ENCODE measurements at places on chromosomes 11 and 22. TPM values are rescaled to one million over a fixed set of nuclear protein-coding genes. Genes with fewer than 3 reads are reported as not detected.

DNA sequence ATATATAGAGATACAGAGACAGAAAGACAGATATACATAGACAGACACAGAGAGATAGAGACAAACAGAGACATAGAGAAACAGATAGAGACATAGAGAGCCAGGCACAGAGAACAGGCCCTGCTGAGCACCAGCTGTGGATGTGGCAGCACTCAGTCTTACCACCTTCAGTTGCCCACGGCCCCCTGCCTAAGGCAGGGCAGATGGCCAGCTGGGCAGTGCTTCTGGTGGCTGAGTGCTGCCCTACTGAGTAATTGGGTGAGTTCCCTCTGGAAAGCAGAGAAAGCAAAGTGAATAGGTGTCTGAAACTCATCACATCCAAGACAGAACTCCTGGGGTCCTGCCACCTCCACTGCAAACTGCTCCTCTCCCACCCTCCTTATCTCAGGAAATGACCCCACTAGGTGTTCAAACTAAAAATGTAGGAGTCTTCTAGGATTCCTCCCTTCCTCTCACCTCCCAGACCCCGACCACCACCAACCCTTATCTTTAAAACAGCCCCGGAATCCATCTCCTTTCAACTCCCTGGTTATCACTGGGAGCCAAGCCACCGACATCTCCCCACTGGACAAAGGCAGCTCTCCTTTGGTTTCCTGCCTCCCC lies 27.2 kb downstream of the SYN3 start:
- no peak overlapping the region for H3K27ac ChIP-seq
- H3K4me3 ChIP-seq, result no peak overlapping the region
- H3K36me3 ChIP-seq, result no peaks in the 10 kb centered on the region
- H3K27me3 ChIP-seq, result peaks cover 6% of the 10 kb centered on the region
- peaks cover 9% of the 10 kb centered on the region for H3K4me1 ChIP-seq
- no peak for DNase-seq

DNA sequence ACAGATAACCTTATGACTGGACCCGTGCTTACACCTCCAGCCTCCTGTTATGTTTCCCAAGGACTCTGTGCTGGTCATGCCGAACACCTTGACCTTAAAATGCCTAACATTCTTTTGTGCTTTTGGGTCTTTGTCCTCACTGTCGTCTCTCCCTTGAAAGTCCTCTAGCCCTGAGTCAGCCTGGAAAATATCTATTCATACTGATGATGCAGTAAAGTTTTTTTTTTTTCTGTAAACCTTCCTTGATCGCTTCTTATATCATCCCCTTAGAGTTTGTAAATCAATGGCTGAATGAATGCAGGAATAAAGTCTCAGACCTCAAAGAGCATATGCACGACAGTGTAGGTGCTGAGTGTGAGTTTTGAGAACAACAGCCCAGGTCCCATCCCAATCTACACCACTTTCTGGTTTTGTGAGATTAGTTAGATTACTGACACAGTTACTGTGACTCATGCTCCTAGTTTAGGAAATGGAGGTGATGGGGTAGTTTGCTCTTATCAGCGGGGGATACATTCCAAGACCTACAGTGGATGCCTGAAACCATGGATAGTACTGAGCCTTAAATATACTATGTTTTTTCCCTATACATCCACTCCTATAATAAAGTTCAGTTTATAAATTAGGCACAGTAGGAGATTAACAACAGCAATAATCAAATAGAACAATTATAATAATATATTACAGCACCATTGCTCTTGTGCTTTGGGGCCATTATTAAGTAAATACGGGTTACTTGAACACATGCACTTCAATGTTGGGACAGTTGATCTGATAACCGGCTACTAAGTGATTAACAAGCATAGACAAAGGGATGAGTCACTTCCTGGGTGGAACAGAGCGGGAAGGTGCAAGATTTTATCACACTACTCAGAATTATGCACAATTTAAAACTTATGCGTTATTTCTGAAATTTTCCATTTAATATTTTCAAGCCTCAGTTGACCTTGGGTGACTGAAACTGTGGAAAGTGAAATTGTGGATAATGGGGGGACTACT lies 8.6 kb downstream of the TCN1 start:
- no peaks in the 10 kb centered on the region for H3K27me3 ChIP-seq
- H3K4me1 ChIP-seq, result no peaks in the 10 kb centered on the region
- H3K36me3 ChIP-seq, result no peaks in the 10 kb centered on the region
- H3K27ac ChIP-seq, result peak overlapping the region; percentile 53

DNA sequence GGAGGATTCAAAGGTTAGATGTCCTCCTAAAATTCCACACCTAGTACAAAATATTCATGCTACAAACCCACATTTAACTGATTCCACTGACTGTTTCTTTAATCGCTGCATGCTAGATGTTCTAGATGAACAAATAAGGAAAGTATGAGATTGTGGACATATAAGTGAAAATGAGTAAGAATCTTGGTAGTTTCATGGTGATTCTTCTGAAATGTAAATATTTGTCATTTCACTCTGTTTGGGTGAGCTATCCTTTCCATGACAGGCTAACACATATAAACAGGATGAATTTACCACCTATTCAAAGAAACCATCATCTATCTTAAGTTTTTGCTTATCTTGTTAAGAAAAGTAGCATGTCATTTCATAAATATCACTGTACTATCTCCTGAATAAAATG lies 14.8 kb downstream of the OR5B3 start:
- no peak overlapping the region for H3K27ac ChIP-seq
- H3K4me1 ChIP-seq, result no peaks in the 10 kb centered on the region
- H3K4me3 ChIP-seq, result no peak overlapping the region

Gene OR6A2
- total RNA-seq, result 0.21 TPM

Gene SLC22A12
- not detected for total RNA-seq

Measured in neural crest cell (in vitro differentiated cells).